ENCODE measurements at places on chromosomes 3 and 15. TPM values are rescaled to one million over a fixed set of nuclear protein-coding genes. Genes with fewer than 3 reads are reported as not detected.

Gene MNS1
- total RNA-seq, result 0.57 TPM

DNA sequence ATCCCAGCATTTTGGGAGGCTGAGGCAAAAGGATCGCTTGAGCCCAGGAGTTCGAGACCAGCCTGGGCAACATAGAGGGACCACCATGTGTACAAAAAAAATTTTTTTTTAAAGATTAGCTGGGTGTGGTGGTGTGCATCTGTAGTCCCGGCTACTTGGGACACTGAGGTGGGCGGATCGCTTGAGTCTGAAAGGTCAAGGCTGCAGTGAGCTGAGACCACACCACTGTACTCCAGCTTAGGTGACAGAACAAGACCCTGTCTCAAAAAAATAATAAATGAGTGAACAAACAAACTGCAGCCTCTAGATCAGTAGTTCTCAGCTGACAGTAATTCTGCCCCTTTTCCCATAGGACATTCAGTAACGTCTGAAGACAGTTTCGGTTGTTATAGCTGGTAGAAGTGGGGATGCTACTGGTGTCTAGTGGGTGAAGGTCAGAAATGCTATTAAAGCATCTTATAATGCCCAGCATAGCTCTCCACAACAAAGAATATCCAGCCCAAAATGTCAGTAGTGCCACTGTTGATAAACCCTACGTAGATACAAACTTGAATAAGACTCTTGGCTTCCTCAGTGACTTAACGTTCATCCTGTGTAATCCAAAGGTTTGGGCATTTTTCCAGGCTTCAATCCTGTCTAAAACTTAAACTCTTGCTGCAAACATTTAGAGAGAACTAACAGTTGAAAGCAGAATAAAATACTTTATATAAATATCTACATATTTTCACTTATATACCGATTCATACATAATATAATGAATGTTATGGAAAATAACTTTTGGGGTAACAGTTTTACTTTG, 10.6 kb downstream of the SMC4 start:
- H3K27ac ChIP-seq, result no peak overlapping the region
- H3K36me3 ChIP-seq, result no peaks in the 10 kb centered on the region
- no peak overlapping the region for H3K4me3 ChIP-seq
- H3K4me1 ChIP-seq, result no peaks in the 10 kb centered on the region
- no peaks in the 10 kb centered on the region for H3K27me3 ChIP-seq

Gene CPNE9
- not detected for total RNA-seq

DNA sequence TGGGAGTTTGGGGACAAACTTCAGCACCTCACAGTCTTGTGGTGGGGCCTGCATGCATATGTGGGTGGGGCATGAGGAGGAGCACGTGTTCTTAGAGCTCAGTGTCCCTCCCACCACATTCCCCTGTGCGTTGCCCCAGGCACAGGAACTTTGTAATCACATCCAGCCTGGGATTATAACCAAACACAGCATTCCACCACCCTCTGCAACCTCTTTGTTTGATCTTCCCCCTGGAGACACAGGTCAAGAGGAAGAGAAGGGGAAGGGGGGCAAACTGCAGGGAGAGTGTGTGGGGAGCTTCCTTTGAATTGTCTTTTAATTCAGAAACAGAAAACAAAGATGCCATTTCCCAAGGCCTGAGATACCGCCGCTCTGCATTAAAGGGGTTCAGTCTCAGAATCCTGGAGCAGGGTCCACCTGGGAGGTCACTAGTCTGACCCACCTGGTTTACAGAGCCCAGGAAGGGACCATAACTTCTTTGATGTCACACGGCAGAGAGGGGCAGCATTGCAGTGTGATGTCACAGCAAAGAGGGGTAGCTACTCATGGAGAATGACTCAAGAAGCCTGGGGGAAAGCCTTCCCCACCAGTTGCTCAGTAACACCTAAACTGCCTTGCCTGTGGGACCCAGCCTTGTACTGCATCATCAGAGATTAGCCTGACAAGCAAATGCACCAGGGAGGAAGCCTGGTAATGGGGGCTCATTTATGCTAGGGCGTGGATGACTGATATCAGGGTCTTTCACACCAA, 106.3 kb upstream of the RNU6-1 start:
- no peaks in the 10 kb centered on the region for H3K27me3 ChIP-seq
- peaks cover 10% of the 10 kb centered on the region for H3K4me1 ChIP-seq
- no peaks in the 10 kb centered on the region for H3K36me3 ChIP-seq
- DNase-seq, result no peak
- no peak overlapping the region for H3K4me3 ChIP-seq

DNA sequence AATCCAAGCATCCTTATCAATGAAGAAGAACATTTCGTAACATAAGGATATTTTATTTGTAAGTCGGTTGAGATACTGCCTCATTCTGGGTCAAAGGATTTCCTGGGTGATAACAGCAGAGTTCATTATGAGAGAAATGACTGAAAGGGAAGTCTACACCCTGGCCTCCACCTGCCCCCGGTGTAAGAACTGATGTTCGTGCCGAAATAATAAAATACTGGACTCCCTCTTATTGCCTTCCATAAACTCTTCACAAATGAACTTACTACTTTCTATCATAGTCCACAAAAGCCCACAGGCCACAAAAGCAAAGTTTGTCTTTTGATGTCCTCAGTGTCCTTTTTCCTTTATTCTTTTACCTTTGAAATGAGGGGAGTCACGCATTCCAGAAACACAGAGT, 174.4 kb downstream of the SERPINI1 start:
- no peaks in the 10 kb centered on the region for H3K27me3 ChIP-seq
- DNase-seq, result no peak

DNA sequence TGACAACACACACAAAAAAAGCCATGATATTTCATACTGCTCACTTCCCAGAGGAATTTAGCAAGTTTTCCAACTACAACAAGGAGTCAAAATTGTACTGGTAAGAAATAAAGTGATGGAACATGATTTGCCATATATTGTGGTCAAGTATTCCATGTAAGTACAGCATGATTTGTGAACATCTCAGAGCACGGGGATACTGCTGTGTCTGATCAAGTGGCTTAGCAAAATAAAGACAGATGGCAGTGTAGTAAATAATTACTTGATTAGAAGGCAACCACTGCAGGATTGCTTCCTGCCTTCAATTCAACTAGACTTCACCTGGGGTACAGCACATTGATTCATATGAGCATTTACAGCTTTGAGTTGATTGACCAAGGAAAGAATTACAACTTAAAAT, 51.6 kb upstream of the DUT start:
- H3K4me1 ChIP-seq, result no peaks in the 10 kb centered on the region
- DNase-seq, result no peak
- no peaks in the 10 kb centered on the region for H3K27me3 ChIP-seq
- H3K36me3 ChIP-seq, result no peaks in the 10 kb centered on the region
- H3K27ac ChIP-seq, result no peak overlapping the region

Data from esophagus squamous epithelium (tissue), 5 donors.